CD4-positive, alpha-beta T cell treated with Interferon alpha-2 for 1 hour (primary cell): ENCODE measurements at places on chromosomes 12 and 14.

GRCh38 chr12:91606662-91607377, 424.2 kb upstream of the DCN start:
- no peak for DNase-seq

GRCh38 chr14:97771340-97772045, 974.3 kb downstream of the VRK1 start:
- no peak for DNase-seq

- DNase-seq: no peak
These were observed 2.7 kb upstream of the NXPH4 start for GRCh38 chr12:57213763-57214397.

- no peak for DNase-seq
These were observed 429.4 kb downstream of the ZFP36L1 start for GRCh38 chr14:68363466-68363842.

- DNase-seq: no peak
These were observed 44.5 kb upstream of the ESRRB start for GRCh38 chr14:76331328-76332011.

GRCh38 chr12:118371321-118372282, 1.1 kb downstream of the TAOK3 start:
- DNase-seq: no peak

DNA sequence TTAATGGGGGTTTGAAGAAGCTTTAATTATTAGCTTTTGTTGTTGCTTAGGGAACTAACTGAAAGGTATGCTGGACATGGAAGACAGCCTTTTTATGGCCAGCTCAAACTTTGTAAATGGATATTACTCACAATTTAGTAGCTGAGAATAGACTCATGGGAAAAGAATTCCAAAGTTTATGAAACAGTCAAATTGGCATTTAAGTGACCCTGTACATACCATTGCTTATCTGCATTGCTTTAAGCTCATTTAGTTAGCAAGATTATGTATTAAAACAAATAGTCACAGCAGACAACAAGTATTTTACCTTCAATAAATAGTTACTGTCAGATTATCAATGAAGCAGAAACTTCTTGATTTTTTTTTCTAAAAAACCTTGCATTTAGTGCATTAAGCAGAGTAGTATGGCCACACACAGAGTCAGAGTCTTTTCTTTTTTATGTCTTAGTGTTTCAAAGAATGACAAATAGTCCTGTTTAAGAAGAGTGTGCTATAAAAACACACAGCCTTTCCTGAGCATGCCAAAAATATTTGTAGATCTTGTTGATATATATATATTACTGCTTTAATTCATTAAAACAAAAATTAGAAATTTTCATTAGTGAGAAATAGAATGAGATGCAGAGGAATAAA, 102.2 kb downstream of the TTC6 start:
- DNase-seq: no peak

GRCh38 chr14:98325761-98326160, 946.2 kb downstream of the BCL11B start:
- no peak for DNase-seq

DNA sequence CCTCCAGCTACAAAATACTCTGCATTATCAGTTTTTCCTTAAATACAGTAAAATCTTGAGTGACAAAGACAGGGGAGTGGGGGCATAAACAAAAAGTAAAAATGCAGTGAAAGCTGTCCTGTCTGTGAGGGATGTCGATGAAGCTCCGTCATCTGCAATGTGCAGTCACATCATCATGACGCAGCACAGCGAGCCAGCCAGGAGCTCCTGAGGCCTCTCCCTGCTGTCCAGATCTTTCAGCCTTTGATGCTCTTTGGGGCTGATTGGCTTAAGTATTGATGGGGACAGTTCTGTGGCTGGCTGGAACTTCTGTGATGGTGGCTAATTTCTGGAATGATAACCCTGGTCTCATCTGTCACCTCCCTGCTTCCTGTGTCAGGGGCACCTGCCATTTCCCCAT, 54.6 kb upstream of the TRAF3 start:
- no peak for DNase-seq

GRCh38 chr12:115079760-115080159, 395.8 kb upstream of the TBX3 start:
- DNase-seq: no peak

GRCh38 chr12:26651566-26652188, 181.3 kb downstream of the ITPR2 start:
- DNase-seq: peak; percentile 10

DNA sequence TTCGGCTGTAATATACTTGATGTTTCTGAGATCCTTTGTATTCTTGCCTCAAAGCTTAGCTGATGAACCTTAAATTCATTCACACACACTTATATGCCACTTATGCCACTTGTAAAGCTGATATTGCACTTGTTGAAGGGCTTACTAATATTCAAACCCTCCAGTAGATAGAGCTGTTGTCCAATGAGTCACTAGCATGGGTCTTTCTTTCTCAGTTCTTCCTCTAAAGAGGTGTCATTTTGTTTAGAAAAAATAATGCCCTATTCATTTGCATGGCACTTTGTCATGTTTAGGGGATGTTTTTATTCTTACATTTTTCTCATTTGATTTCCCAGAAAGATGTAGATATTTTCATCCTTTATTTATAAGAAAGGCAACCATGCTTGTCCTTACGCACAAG, 56.4 kb downstream of the MON2 start:
- no peak for DNase-seq

DNA sequence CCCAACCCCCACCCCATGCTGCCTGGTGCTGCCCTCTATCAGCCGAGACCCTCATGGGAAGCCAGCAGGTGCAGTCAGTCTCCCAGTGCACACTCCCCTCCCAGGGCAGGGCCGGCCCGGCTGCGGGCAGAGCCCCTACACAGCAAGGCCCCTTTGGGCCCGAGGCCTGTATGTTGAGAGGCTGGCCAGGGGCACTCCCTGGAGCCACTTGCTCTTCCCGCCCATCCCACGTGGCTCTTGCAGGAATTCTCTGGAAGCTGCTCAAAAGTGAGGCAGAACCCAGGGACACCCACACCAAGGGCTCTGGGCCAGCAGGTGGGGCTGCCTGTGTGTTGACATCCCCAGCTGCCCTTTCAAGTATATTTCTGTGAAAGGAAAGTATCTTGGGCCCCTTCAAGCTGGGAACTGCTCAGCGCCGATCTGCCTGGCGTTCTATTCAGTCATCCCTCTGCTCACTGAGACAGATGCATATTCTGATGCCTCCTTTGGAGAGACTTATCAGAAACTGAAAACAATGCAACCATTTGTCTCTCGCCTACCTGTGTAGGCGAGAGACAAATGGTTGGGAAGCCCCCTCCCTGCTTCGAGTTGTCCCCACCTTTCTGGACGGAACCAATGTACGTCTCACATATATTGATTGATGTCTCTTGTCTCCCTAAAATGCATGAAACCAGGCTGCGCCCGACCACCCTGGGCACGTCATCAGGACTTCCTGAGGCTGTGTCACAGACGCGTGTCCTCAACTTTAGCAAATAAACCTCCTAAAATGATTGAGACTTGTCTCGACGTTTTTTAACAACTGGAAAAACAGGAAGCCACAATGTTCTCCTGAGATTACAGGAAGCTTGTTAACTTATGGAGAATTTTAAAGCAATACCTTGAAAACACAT, 6.0 kb downstream of the GPR132 start:
- DNase-seq: peak; percentile 68

DNA sequence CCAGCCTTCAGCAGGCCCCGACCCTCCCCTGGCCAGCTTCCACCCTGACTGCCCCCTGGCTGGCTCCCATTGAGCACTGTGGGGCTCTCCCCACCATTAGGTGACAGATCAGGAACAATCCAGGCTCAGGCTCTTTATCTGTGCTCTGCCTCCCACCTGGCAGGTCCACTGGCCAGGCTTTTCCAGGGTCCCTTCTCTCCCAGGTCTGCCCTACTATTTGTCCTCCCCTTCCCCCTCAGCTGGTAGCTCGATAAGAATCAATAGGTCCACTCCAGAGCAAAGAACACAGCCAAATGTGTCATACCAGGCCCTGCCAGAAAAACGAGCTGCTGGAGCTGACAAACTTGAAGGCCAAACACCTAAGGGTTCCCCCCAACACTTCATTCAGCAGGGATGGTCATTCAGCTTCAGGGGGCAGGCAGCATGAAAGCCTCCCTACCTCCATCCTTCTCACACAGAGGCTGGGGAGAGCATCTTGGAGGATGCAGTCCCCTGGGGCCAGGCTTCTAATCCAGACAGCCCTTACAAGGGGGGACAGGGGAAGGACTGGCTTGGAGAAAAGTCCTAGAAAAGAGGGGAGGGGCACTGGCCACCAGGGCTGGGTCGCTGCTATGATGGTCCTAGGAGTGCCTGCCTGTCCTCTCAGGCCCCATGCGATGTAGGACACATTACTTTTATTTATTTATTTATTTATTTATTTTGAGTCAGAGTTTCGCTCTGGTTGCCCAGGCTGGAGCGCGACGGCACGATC, 1.9 kb upstream of the KRT18 start:
- no peak for DNase-seq

GRCh38 chr12:5170844-5171243, 127.2 kb downstream of the KCNA5 start:
- no peak for DNase-seq

DNA sequence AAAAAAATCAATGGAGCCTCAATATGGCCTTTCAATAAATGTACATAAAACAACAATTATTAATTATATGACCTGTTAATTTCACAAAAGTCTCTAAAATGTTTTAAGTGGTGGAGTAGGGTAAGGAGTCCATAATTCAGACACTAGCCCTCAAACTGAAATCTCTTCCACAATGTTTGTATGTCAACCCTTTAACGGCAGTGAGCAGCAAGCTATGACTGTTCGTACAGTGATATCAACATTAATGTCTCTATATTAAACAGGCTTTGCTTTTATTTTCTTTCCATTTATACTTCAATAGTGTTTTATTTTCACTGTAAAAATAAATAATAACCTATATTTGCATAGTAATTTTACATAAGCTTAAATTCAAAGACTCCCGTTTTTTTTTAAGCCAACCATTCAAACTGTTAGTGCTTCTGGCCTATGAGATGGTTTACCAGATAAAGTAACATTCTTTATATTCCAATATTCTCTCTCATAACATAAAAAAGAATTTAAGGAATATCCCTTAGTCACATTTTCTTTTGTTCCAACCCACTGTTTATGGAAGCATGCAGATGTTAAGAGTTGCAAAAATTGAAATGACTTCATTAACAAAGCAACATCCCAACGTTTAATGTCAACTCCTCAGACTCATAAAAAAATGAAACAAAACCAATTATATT, 2.3 kb downstream of the CDK17 start:
- DNase-seq: no peak

DNA sequence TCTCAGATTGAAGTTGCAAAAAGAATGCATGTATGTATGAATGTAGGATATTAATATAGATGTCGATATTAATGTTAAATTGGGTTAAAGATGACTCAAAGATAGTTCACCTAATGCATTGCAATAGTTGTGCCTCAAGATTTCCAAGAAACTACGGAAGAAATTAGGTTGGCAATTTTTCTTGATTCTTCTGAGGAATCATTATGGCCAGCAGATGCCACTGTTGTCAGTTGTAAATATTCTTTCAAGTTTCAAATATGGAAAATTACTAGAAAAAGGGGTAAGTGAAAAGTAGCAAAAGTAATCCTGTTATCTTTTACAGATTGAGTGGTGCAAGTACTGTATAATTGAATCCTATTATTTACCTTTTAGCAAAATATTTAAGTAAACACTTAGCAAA, 202.1 kb downstream of the ADAMTS20 start:
- DNase-seq: no peak

DNA sequence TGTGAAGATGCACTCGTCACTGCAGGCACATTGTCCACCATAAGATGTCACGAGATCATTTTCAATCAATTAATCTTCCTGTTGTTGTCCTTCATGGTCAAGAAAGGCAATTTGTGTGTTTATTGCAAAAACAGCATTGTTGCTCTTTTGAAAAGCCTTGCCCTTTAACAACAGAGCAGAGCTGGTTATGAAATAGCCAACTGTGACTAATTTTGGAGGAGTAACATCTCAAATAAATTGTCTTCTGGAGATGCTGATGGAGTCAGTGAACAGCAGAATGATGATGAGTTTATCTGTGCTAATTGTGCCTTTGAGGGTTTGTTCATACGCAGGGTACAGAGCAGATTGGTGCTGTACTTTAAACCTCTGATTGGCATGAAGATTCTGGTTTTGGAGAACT, 88.3 kb upstream of the E2F7 start:
- no peak for DNase-seq

GRCh38 chr14:23861666-23862065, 91.9 kb upstream of the DHRS4 start:
- DNase-seq: no peak

- no peak for DNase-seq
These were observed 159.3 kb downstream of the PDE3A start for GRCh38 chr12:20527417-20528163.

DNA sequence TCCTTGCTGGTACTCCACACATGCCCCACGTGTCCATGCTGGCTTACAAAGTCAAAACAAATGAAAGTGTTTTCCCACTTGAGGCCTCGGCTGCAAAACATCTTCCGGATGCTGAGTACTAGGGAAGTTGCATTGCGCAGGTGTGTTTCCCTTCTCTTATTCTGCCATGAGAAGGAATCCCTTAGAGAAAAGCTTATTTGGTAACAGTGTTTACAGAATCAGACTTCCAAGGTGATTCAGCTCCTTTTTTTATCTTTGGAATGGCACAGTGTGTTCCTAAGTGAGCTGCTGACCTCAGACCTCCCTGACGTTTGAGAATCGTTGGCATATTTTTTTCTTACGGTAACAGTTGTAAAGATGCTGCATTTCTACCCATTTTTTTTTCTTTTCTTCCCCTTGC, 211.3 kb downstream of the ESR2 start:
- DNase-seq: no peak

DNA sequence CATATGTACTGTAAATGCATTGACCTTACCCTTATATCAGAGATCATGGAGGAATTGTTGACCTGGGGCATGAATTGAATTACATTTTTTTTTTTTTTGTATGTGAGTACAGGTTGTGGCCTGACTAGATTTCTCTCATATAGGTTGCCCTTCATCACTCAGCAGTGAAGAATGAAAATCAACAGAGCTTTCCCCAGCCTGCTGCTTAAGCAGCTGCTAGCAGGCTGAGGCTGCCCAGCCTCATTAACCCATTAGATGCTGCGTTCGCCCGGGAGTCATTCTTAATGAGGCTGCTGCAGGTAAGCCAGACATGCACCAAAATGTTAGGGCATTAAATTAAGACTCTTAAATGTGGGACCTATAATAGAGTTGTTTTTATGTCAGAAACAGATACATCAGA, 236.0 kb downstream of the ETNK1 start:
- DNase-seq: no peak

DNA sequence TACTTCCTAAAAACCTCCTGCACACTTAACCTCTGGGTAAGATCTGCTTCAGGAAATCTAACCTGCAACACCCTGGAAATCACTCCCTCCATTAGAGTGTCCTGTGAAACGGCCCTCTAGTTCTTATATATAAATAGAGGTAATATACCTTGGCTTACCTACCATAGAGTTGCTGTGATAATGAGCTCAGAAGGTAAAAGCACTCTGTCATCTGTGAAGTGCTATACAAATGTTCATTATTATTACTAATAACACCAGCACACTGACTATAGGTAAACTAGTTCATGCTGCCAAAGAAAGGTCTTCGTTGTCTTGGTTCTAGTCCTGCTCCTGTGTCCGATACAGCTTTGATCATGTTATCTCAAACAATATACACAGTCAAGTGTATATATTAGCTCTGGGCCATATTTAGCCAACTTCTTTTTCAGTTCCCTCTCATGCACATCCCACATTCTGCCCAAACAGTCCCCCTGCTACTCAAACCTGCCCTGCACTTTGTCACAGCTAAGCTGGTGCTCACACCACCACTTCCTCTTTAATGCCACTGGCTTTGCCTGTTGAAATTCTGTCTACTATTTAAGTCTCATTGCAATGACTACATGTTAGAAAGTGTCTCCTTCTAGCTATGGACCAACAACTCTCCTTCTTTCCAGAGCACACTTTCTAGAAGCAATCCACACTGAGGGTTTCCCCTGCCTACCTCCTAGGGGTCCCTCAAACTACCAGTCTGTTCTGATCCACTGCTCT, 5.1 kb downstream of the E2F7 start:
- peak; percentile 12 for DNase-seq
